ENCODE measurements at places on chromosomes 12 and 14.

GRCh38 chr12:132206046-132206434 is 61.8 kb downstream of the NOC4L start:
- DNase-seq: no peak

- no peak for DNase-seq
Observed at GRCh38 chr12:49518914-49519573, 19.8 kb upstream of the KCNH3 start.

GRCh38 chr14:22547948-22548750 is 40.9 kb downstream of the DAD1 start:
- no peak for DNase-seq

GRCh38 chr12:49264466-49264872 is 413 bp upstream of the TUBA1C start:
- no peak for DNase-seq

DNA sequence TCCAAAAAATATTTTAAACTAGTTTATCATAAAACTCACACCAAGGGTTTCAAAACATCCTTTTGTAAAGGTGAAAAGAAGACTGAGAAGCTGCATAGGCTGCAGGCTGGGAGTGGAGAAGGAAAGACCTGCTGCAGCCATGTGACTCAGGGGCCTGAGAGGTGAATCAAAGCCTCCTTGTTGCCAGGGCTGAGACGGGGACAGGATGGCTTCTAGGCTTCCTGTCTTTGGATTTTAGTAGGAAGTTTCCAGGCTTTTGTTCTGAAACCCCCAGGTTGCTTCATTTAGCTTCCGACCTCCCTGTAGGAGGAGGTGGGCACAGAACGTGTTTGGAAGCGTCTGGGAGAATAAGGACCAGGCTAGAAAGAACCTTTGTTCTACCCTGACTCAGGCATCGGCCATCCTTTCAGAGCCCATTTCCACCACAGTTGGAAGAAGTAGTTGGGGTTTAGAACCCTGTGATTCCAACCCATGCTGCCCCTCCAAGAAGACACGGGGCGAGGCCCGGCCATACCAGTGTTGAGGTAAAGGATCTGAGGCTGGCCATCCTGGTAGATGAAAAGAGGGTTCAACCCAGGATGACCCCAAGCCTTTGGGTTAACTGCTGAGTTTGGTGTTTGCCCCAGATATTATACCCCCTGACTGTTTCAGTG is 122.4 kb downstream of the SLC25A47 start:
- DNase-seq: no peak

DNA sequence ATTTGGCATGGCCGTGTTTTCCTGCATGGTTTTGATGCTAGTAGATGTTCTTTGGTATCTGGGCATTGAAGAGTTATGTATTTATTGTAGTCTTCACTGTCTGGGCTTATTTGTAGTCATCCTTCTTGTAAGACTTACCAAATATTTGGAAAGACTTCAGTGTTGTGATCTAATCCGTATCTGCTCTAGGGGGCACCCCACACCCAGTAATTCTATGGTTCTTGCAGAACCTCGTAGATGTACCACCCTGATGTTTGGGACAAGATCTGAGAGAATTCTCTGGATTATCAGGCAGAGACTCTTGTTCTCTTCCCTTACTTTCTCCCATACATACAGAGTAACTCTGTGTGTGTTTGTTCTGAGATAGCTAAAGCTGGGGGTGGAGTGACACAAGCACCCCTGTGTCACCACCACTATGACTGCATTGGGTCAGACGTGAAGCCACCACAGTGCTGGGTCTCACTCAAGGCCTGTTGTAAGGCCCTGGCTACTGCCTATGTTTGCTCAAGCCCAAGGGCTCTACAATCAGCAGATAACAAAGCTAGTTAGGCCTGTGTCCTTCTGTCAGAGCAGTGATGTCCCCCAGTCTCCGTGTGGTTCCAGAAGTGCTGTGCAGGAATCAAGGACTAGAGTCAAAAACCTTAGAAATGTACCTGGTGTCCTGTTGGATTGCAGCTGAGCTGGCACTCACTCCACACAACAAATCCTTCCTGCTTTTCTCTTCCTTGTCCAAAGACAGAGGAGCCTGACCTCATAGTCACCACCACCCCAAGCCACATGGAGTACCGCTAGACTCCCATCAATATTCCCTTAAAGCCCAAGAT is 9.6 kb downstream of the RDH16 start:
- no peak for DNase-seq

GRCh38 chr12:66341126-66341525 is 38.8 kb downstream of the HELB start:
- peak; percentile 30 for DNase-seq

DNA sequence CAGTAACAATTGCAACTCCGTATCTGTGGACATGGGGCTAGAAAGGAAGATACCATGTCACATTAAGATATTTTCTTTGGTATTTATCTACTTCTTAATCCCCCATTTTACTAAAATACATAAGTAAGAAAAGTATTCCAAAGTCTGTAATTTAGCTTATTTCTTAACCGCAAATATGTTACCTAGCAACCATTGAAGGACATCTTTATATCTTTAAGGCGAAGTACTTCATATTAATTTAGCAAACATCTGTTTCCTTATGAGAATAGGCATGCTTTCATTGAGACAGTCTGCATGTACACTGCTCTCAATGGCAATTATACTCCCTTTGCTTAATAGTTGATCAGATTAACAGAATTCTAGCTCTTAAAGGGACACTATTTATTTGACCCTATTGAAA is 88.8 kb downstream of the NAV3 start:
- no peak for DNase-seq

GRCh38 chr12:90027889-90028634 is 319.4 kb upstream of the ATP2B1 start:
- no peak for DNase-seq

DNA sequence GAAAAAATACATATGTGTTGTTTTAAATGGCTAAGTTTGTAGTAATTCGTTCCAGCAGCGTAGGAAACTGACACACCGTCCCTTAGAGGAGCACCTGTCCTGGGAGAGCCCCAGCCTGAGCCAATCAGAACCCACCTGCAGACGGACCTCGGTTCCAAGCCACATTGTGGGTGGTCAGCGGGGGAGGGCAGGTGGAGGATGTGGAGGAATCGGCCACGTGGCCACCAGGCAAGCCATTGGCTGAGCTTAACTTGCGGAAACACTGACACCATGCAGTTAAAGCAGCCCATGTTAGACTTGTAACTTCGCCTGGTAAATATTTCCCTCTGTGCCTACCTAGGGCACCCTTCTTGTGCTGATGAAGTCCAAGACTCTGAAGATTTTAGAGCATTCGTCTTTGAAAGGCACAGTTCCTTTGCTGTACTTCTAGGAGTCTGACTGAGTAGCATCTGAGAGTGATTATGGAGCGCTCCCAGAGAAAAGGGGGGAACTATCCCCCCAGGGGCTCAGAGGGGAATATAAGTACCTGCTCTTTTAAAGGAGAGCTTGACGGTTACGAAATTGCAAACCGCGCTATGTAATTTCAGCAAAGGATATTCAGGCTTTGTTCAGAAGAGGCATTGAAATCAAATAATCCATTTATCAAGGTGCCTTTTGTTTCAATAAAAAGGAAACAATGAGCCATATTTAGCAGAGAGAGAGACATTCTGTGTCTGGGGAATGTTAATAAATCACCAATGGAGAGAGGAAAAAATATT is 135.7 kb downstream of the TMEM132C start:
- no peak for DNase-seq

DNA sequence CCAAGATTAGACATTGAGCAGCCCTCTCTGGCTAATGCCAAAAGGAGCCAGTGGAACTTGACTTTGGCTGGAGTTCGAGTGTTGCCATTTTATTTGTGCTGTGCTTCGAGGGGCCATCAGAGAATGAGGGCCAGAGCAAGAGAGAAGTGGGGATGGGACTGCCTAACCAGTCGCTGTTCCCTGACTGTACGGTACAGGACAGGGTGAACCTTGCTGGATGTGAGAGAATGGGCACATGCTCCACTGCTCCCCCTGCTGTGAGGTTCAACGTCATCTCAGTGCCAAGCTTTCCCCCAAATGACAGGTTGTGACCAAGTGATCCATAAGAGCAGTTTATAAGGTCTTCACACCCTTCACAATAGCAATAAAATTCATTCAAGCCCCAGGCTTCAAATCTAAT is 55.1 kb upstream of the BCL11B start:
- no peak for DNase-seq

- DNase-seq: no peak
Observed at GRCh38 chr14:59189091-59189785, 771 bp downstream of the DAAM1 start.

- no peak for DNase-seq
Observed at GRCh38 chr12:3805077-3805476, 52.2 kb upstream of the CRACR2A start.

DNA sequence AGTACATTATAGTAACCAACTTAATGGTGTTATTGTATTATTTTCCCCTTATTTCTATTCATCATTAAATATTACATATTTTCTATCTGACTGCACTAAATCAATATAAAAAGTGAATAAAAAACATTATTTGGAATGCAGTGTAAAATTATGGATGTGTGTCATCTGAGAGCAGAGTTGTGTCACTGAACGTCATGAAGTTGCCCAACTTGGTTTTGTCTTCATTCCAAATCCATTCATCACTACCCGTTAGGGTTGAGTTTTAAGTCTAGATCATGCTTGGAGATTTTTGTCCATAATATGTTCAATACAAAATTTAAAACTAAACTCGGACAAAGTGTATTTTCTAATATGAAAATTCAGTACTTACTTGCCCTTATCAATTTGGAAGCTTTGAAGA is 16.1 kb downstream of the KLRF1 start:
- DNase-seq: no peak

GRCh38 chr14:30995689-30996088 is 29.8 kb upstream of the AP4S1 start:
- DNase-seq: no peak

DNA sequence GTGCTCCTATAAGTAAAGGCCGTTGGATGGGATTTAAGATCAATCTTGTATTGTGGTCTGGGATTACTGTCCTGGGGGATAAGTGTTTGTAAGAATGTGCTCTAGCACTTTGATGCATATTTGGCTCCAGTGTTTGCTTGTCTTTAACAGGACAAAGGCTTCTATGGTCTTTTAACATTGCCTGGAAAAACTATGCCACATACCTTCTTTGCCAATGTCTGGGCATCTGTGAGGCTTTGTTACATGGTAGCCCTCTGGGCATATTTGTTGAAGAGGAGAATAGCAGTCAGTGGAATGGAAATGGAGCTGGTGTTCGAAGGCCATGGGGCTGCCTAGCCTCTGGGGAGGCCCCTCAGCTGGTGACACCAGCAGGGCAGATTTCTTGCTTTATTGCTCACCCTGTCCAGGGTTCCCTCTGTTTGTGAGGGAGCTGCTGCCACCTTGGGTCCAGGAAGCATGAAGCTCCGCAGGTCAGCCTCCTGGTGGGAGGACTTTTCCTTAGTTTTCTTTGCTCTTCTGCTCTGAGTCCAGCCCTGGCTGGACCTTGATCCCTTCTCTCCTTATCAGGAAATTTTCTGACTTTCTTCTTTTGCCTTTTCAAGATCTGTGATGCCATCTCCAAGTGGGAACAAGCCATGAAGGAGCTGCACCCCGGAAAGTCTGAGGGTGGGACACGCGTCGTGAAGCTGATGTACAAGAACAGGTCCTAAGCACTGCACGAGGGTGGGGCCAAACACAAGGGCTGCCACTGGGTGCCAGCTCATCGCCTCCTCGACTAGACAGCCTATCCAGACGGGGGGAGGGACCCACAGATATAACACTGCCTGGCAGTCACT is 19.5 kb downstream of the PIGH start:
- no peak for DNase-seq

GRCh38 chr12:42360747-42361403 is 34.9 kb downstream of the PPHLN1 start:
- no peak for DNase-seq

GRCh38 chr14:68103853-68104252 is 284.3 kb downstream of the RAD51B start:
- no peak for DNase-seq

DNA sequence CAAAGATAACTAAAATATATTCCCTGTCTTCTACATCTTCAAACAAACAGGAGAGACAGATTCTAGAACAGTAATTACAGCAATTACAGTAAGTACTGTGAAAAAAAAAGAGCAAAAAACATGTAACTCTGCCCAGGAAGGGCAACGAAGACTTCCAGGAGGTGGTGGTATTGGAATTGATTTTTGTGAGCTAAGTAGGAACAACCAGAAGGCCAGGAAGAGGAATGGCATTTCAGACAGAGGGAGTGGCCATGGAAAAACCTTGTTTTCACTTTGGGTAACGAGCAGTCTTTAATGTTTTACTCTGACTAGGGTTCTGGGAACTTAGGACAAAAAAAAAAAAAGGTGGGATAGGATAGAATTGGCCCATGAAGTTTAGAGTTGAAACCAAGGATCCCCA is 196.3 kb upstream of the PLEKHG7 start:
- no peak for DNase-seq

DNA sequence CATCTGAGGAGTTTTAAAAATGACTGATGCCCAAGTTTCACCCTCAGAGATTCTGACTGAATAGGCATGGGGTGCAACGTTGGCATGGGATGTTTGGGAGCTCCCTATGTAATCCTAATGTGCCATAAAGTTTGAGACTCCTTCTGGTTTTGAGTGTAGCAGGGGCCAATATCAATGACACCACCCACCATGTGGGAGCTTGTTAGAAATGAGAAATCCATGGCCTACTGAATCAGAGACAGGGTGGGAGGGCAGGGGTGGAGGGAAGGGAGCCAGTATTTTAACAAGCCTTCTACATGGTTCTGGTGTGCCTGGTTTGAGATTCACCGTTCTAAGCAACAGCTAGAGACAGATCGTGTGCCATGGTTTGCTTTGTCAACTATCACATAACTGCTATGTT is 46.1 kb downstream of the VCPKMT start:
- no peak for DNase-seq

- DNase-seq: no peak
Observed at GRCh38 chr12:16118586-16118985, 158.9 kb downstream of the SLC15A5 start.

DNA sequence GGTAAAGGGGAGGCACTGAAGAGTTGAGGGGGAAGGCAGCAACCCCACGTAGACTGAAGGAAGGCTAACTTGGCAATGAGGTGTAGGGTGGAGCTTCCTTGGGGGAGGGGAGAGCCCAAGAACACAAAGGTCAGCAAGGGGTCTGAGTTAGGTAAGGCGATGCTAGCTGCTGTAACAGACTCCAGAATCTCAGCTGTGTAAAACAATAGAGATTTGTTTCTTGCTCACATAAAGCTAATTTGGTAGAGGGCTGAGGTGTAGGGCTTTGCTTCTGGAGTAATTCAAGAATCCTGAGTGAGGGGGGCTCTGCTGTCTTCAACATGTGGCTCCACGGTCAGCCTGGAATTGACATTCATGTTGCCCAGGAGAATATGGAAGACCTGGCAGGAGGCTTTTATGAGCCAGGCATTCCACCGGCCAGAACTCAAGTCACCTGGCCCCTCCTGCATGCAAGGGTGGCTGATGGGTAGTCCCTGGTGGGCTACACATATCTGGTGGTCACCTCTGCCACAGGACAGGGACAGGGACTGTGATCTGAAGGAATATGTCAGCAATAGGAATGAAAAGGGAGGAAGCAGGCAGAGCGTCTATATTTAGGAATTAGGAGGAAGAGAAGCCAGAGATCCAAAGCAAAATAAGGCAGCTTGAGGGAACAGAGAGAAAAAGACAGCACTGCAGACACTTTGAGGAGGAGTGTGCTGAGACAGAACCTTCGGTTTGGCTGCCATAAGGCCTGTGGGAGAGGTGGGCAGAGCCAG is 153.7 kb downstream of the ZFP36L1 start:
- no peak for DNase-seq

GRCh38 chr14:102929241-102930137 is 7.0 kb downstream of the AMN start:
- no peak for DNase-seq

GRCh38 chr12:105670672-105671071 is 340.2 kb downstream of the C12orf75 start:
- no peak for DNase-seq
